ENCODE measurements at places on chromosomes 13 and 19.

- DNase-seq: no peak
These were observed 1.5 kb downstream of the N4BP2L1 start for GRCh38 chr13:32426191-32426989.

GRCh38 chr13:44436589-44437337 is 63.1 kb downstream of the SERP2 start:
- DNase-seq: peak; percentile 97

DNA sequence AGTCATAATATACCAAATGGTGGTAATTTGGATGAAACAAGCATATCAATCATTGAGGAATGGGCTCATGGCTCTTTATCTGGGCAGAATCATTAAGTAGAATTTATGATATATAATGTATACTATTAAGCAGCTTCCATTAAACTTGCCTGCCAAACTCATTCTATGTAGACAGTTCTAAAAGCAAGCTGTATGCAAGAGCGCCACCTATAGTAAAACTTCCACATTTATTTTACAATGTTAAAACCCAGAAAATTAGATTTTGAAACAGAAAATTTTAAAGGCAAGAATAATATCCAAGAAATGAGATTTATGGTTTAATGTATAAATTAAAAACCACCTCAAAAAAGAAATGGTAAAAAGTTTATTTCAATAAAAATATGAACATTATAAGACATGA is 161.5 kb downstream of the MZT1 start:
- DNase-seq: no peak

GRCh38 chr13:47146991-47147811 is 250.3 kb upstream of the HTR2A start:
- DNase-seq: no peak

DNA sequence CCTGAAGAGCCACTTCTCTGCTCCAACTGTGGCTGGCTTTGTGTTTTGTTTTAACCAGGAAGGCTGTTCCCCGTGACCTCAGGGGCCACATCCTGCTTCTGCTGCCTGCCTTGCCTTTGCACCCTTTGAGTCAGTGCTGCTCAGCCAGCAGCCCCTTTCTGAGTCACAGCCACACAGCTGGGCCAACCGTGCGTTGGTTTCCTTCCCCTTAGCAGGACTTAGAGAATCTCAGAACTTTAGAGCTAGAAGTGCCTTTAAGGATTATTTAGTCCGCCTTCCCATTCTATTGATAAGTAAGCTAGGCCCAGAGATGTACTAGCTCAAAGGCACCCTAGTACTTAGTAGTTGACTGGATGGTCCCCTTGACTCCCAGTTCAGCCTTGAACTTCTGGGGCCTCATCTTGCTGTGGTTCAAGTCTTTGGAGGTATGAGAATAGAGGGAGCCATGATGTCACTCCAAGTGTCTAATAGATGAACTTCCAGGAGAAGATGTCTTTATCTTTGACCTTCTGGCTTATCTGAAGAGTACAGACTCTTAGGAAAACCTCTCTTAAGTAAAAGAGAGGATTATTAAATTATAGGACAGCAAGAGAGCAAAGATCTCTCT is 8.0 kb downstream of the RGCC start:
- no peak for DNase-seq

- no peak for DNase-seq
These were observed 128.8 kb downstream of the ZDHHC20 start for GRCh38 chr13:21330126-21330861.

DNA sequence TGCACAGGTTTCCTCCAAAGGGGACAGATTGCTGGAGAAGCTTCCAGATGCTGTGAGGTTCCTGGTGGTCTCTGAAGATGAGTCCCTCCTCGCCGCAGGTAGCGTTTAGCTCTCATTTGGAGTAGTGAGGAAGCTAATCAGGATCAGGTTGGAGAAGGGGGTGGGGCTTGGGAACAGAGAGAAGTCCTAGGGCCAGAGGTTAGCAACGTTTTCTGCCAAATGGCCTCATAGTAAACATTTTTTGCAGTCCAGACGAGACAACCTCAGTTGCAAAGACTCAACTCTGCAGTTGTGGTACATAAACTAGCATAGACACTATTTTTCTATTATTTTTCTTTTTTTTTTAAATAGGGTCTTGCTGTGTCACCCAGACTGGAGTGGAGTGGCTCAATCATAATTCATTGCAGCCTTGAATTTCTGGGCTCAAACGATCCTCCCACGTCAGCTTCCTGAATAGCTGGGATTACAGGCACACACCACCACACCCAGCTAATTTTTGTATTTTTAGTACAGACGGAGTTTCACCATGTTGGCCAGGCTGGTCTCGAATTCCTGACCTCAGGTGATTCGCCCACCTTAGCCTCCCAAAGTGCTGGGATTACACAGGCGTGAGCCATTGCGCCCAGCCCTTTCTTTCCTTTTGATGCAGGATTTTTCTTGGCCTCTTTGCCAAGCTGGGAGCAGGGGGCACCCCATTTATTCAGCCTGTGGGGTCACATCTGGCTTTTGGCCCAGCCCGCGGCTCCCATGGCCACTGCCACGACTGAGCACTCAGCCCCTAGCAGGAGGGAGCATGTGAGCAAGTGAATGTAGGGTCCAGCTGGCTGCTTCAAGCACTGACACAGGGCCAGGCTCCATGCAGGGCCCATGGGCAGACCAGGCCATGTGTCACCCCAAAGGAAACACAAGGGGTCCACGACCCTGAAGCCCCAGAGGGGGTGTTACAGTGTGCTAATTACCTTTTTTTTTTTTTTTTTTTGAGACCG is 34.4 kb upstream of the SIN3B start:
- DNase-seq: no peak

DNA sequence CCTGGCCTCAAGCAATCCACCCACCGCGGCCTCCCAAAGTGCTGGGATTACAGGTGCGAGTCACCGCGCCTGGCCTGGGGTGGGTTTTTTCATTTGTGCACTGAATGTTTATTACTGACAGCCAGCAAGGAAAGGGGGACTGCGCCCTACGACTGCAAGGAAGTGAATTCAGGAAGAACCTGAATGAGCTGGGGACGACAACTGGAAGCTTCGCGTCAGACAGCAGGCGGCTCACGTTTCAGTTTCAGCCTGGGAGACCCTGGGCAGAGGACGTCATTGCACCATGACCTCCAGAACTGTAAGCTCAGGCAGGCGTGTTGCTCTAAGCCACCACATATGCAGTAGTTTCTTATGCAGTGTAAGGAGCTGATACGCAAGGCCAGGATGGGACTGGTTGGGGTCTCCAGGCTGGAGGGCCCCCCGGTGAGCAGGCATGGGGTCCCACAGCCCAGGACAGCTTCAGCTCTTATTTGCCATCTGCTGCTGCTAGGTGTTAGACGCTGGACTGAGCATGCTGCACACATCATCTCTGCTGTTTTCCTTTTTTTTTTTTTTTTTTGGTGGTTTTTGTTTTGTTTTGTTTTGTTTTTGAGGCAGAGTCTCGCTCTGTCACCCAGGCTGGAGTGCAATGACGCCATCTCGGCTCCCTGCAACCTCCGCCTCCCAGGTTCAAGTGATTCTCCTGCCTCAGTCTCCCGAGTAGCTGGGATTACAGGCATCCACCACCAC is 66.6 kb downstream of the GADD45B start:
- DNase-seq: no peak

DNA sequence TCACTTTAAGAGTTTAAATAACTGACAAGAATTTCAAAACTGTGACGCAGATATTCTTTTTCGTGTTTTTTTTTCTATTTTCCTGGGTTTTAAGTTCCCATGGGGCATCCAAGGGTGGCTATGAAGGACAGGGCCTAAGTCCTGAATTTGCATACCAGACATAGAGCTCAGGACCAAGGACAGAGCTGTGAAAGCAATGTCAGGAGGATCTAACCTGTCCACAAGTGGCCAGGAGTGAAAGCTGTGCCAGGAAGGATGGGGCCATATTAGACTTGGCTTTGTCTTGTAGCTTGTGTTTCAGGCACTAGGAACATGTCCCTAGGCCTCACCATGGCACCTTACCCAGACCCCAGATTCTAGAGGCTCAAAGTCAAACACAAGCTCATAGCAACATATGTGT is 289.4 kb upstream of the MIR17HG start:
- no peak for DNase-seq

- DNase-seq: no peak
These were observed 26.6 kb downstream of the PPP1R37 start for GRCh38 chr19:45119582-45119981.

DNA sequence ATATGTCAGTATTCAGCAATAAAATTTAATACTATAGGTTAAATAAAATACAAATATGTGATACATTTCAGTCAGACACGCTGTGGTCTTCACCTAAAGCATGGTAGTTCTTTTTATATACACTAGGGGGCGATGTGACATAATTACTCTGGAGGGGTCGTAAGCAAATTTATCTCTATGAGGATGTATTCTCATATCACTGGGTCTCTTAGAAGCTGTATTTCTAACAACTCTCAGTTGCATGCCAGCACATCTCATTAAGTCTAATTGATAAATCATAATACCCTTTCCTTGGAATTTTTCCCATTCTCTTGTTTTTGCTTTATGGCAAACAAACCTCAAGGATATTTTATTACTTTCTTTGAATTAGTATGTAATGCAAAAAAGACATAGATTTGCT is 3.9 kb upstream of the PCDH17 start:
- no peak for DNase-seq

- DNase-seq: no peak
These were observed 753.7 kb upstream of the SGCG start for GRCh38 chr13:22427066-22427465.

- no peak for DNase-seq
These were observed 18.9 kb upstream of the SLC35E1 start for GRCh38 chr19:16590876-16591802.

DNA sequence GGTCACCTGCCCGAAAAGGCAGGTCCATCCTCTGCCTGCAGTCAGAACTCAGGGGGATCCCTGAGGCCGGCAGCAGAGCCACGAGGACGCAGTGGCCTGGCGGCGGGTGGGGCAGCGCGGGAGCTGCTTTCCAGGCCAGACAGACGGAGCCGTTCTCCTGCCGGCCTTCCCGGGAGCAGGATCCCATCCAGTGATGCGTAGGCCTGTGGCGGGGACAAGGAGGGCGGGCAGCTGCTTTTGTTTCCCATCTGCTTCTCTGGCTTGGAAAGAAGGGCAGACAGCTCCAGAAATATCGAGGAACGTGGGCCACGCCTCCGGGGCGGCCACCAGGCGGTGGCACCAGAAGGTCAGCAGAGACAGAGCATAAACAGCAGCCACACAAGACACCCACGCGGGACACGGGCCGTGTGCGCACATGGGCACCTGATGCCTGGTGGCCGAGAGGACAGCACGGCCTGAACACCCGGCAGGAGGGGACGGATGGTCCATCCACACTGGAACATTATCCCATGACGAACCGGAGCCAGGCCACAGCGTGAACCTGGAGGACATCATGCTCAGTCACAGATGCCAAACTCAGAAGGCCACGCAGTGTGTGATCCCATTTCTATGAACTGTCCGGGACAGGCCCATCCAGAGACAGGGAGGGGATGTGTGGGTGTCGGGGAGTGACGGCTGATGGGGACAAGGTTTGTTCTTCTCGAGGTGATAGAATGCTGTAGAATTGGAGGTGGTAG is 13.9 kb upstream of the MKNK2 start:
- no peak for DNase-seq

GRCh38 chr19:38971672-38972071 is 3.9 kb downstream of the FBXO17 start:
- DNase-seq: no peak

GRCh38 chr13:24148414-24149235 is 11.9 kb upstream of the SPATA13 start:
- no peak for DNase-seq

- DNase-seq: no peak
These were observed 44.8 kb downstream of the RBM26 start for GRCh38 chr13:79361299-79361698.
